ENCODE measurements at places on chromosomes 7 and 10.

DNA sequence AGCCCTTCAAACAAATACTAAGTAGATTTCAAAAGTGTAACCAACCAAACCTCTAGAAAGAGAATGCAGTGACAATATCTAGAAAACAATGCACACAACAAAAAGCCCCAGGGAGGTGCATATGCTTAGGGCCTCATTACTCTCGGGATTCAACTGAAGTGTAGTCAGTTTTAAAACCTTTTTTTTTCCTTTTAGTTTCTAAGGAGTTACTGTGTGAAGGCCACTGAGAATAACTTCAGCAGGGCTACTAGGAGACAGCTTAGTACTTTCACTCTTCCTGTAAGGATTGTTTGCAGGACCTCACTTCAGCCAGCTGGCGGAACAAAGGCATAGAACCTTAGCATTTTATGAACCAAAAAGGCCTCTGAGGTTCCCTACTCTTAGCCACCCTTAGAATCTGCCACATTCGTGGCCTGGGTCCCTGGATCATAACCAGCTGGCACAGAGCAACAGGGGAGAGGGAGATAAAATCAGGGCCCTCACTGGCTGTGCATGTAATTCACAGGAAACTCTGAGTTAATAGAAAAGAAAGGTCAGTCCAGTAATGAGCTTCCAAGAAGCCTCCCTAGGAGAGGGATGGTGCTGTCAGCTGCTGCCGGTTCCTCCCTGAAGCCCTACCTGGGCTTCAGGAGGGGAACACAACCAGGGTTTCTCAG lies 3.6 kb downstream of the VOPP1 start:
- no peak for DNase-seq

- no peak for DNase-seq
Observed at GRCh38 chr7:91310830-91311460, 46.7 kb downstream of the FZD1 start.

DNA sequence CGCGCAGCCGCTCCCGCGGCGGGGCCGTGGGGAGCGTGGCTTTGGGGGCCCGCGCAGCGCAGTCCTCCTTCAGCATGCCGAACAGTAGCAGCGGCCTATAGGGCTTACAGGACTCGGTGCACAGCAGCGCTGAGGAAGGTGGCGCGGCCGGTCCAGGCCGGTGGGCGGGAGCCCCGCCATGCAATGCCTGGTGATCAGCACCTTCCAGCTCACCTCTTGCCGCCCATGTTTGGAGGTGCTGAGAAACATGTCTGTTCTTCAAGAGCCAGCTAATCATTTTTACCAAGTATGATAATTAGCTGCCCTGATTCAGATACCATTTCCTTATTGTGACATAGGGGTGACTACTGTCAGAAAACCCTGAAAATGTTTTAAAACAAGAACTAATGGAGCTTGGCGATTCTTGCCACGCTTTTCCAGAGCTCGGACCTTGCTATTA lies 33.5 kb upstream of the SFTPD start:
- DNase-seq: no peak

DNA sequence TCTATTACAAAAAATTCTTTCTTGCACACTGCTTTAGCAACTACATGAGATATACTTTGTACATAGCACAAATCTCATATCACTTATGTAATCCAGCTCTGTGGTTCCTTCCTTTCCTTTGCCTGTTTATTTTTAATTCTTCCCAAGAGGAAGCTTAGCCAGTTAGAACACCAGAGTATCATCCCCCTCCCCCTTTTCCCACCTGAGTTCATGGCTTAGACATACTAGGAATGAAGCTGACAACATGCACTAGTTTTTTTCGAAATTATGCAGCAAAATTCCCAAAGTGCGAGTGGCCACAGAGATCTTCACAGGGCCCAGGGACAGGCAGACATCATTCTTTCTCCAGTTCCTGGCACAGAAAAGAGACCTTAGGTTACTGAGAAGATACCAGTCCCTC lies 17.8 kb downstream of the CAV1 start:
- no peak for DNase-seq

DNA sequence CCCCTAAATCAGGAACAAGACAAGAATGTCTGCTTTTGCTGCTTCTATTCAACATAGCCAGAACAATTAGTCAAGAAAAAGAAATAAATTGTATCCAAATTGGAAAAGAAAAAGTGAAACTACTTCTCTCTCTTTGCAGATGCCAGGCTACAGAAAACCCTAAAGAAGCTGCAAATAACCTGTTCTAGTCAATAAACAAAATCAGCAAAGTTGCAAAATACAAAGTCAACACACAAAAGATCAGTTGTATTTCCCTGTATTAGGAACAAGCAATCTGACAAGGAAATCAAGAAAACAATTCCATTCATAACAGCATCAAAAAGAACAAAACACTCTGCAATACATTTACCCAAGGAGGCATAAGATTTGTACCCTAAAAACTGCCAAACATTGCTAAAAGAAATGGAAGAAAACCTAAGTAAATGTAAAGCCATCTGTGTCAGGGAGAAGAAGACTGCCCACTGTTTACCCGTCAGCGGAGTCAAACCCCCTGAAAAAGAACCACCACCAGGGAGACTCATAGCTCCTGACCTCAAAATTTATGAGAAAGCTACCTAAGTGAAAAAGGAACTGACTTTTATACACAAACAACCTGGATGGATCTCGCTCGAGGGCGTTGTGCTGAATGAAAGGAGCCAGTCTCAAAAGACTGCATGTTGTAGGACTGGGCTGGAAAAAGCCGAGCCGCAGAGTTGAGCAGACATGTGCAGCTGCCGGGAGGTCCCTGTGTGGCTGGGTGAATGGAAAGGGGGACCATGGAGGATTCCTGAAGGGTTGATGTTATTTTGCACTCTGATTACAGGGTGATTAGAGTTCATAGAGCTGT lies 263.1 kb downstream of the MAD1L1 start:
- no peak for DNase-seq

DNA sequence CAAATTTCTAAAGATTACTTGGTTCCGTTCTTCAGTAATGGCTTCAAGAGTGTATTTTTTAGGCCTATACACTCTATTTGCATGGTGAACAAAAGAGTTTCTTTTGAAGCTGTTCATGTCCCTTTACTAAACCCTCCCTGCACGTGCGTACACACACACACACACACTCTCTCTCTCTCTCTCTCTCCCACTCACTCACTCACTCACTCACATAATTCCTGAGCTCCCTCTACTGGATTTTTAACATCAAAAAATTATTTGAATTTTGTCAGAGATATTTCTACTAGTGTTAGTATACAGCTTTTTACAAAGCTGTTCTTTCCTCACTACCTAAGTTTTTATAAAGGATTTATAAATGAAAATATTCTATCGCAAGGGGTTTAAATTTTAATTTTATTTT lies 85.9 kb downstream of the UBE3C start:
- DNase-seq: no peak

- no peak for DNase-seq
Observed at GRCh38 chr10:11616021-11616420, 4.6 kb upstream of the USP6NL start.

DNA sequence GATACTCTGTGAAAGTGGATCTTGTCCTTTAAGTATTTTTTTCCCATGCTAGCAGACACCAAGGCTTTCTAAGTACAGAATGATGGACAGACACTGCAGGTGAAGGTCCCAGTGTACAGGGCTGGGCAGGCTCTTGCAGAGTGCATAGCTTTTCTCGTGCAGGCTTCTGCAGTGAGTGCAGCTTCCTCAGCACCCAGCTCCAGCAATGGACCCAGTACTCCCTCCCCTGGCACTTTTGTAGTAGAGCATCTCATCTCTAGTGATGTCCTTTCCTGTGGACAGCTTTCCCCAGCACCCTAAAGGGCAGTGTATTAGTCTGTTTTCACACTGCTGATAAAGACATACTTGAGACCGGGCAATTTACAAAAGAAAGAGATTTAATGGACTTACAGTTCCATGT lies 104.3 kb downstream of the CUL2 start:
- DNase-seq: no peak

- DNase-seq: no peak
Observed at GRCh38 chr7:85882335-85882734, 695.5 kb upstream of the SEMA3D start.

DNA sequence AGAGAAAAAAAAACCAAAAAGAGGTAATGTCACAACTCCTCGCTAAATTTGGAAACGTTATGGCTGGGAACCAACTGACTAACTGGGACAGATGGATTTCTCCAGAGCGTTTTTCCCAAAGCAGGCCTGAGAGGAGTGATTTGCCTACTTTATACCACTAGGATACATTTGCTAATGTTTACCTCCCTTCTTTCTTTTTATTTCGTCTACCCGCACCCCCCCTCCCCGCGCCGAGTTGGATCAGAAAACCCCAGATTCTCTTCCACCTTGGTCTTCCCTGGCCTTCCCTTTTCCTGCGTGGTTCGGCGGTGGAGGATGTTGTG lies 7.2 kb downstream of the CPA2 start:
- no peak for DNase-seq

GRCh38 chr7:30796105-30796869 lies 25.1 kb downstream of the MINDY4 start:
- DNase-seq: no peak

DNA sequence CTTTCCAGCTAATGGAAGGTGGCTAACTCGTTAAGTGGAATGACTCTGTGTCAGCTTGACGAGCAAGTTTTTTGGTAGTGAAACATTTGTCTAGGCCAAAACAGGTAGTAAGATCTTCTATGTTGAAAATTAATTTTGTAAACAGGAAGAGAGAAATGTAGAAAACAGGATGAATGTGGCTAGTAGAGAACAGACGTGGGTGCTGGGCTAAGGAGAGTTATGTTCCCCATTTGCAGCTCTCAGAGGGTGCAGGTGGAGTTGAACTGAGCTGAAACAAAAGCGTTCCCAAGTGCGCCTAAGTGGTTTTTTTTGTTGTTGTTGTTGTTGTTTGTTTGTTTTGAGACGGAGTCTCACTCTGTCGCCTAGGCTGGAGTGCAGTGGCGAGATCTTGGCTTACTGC lies 59.5 kb upstream of the SRPK2 start:
- no peak for DNase-seq

- DNase-seq: no peak
Observed at GRCh38 chr10:11699550-11700097, 42.6 kb upstream of the ECHDC3 start.

DNA sequence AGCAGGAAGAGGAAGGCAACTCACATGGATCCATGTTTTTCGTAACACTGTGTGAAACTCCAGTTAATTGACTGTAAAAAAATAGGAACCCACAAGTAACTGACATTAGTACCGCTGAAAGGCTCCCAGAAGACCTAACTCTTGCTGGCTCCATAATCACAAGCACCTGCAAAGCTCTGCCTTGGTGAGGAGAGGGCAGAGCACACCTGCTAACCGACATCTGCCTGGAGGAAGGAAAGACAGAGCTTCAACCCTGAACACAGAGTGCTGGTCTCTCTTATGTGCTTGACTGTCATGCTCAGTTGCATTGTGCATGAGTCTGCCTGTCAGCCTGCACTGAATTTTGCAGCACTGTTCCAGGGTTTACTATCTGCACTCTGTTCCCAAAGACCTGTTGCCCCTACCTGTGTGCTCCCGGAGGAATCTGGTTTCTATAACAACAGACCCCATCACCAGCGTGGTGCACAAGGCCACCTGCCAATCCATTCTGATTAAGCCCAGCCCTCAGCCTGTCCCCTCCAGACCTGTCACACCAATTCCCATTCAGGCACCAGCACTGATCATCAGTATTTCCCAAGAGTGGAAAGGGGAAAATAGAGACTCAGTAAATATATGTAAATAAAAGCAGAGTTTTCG lies 63.1 kb upstream of the ANKRD1 start:
- no peak for DNase-seq

GRCh38 chr7:12957487-12957886 lies 270.1 kb downstream of the ARL4A start:
- no peak for DNase-seq

GRCh38 chr7:82810558-82811259 lies 352.0 kb downstream of the PCLO start:
- peak; percentile 64 for DNase-seq

DNA sequence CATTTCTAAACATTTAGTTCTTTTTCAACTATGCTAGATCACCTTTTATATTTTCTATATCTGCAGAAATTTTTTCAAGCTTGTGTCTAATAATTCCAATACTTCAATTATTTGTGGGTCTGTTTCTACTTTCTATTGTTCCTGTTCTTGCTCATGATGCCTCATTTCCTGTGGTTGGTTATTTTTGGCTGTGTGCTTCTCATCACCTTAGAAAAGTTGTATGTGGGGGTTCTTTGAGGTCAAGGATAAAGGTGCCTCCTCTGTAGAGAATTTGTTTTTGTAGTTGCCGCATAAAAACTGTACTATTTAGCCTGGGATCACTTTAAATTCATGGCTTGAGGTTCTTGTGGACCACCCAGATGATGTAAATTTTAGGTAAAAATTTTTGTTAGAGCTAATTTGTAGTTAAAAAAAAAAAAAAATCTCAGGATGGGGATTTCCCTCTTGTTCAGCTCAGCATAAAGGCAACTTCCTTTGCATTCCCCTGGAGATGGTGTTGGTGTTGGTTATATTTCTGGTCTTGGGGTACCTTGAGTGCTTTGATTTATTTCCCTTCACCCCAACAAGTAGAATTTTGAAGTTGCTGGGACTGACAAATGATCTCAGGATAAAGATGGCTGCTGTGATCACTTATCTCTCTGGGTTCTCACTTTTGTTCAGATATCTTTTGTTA lies 27.0 kb upstream of the JAZF1 start:
- no peak for DNase-seq
